ENCODE measurements at places on chromosomes 3 and 15.
A peak's percentile ranks its signal among the peaks of the same experiment; 100 is the strongest.

GRCh38 chr15:47507221-47507985 is 209.9 kb upstream of the SEMA6D start:
- no peaks in the 10 kb centered on the region for H3K4me1 ChIP-seq
- no peaks in the 10 kb centered on the region for H3K36me3 ChIP-seq
- H3K4me3 ChIP-seq = no peak overlapping the region
- peaks cover under 1% of the 10 kb centered on the region for H3K27me3 ChIP-seq
- no peak for DNase-seq
- H3K27ac ChIP-seq = no peak overlapping the region

DNA sequence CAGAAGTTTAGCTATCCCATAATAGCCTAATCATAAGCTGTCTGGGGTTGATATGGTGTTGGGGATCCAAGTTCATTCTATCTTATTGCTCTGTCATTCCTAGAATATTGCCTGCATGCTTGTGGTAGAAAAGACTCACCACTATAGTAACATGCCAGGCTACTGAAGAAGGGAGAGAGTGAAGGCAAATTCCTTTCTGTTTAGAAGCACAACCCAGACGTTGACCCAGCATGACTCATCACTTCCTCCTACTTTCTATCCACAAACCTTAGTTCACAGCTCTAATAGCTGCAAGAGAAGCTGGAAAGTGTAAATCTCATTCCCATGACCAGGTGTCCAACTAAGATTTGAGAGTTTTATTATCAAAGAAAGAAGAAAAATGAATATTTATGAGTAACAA is 57.8 kb upstream of the NMD3 start:
- no peak overlapping the region for H3K27ac ChIP-seq
- no peaks in the 10 kb centered on the region for H3K4me1 ChIP-seq
- no peaks in the 10 kb centered on the region for H3K36me3 ChIP-seq
- no peak overlapping the region for H3K4me3 ChIP-seq

GRCh38 chr3:44862226-44862637 is 520 bp downstream of the TMEM42 start:
- H3K4me1 ChIP-seq = peaks cover 44% of the 10 kb centered on the region
- H3K27me3 ChIP-seq = no peaks in the 10 kb centered on the region
- peak overlapping the region; percentile 84 for H3K4me3 ChIP-seq
- H3K27ac ChIP-seq = peak overlapping the region; percentile 78
- DNase-seq = peak; percentile 18

GRCh38 chr3:137264843-137265330 is 307.1 kb downstream of the IL20RB start:
- peaks cover 15% of the 10 kb centered on the region for H3K27me3 ChIP-seq
- no peaks in the 10 kb centered on the region for H3K4me1 ChIP-seq
- no peaks in the 10 kb centered on the region for H3K36me3 ChIP-seq
- no peak for DNase-seq

DNA sequence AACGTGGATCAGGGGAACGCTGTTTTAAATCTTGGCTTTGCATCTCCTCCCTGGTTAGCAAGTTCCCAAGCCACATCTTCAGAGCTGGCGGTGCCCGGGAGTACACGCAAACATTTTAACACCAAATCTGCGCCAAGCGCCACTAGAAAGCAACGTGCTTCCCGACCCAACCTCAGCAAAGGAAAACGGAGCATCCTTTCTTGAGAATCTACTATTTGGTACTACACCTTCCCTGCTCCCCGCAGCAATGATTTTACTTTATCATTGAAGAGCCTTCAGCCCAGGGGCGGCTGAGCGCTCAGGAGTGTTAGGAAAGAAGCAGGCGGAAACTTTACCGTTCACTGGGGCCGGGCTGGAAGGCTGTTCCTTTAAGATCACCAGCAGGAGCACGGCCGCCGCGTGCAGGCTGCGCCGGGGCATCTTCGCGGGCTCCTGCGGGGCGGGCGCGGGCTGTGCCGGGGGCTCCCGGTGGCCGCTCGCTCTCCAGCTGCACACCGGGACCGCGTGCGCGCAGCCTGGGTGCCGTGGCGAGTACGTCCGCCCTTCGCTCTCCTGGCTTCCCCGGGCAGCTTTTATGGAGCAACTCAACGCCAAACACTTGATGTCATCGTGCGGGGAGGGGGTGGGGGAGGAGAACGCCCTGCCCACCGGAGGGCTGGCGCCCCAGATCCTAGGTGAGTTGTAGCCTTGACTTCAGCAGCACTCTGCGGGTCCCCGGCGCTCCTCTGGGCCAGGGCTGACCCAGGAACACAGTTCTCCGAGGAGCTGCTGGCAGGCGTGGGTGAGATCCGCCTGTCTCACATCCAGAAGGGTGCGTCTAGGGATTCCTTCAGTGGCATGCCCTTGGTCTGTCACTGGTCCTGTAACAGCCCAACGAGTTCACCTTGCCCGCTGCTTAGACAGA is at the start of gene CA12:
Gene CA12, minus strand, starts transcription at position 546 of the 904 bp plus-strand sequence. Its CDS starts 126 bp downstream, at position 420.
- H3K36me3 ChIP-seq = no peaks in the 10 kb centered on the region
- peaks cover 64% of the 10 kb centered on the region for H3K27me3 ChIP-seq
- H3K27ac ChIP-seq = no peak within 1 kb of the TSS
- peaks cover 25% of the 10 kb centered on the region for H3K4me1 ChIP-seq

Measured in activated naive CD4-positive, alpha-beta T cell treated with anti-CD3 and anti-CD28 coated beads for 36 hours (primary cell).